ENCODE measurements at places on chromosomes 13 and 19.

- peak; percentile 91 for DNase-seq
Observed at GRCh38 chr19:3670796-3671679, 29.2 kb downstream of the PIP5K1C start.

- DNase-seq = peak; percentile 52
Observed at GRCh38 chr19:48249502-48250014, 6.2 kb downstream of the CARD8 start.

- no peak for DNase-seq
Observed at GRCh38 chr13:42101821-42102585, 53.6 kb downstream of the DGKH start.

- DNase-seq = no peak
Observed at GRCh38 chr19:13906521-13906904, 512 bp downstream of the CC2D1A start.

GRCh38 chr13:67355812-67356476 is 125.8 kb upstream of the PCDH9 start:
- DNase-seq = no peak

DNA sequence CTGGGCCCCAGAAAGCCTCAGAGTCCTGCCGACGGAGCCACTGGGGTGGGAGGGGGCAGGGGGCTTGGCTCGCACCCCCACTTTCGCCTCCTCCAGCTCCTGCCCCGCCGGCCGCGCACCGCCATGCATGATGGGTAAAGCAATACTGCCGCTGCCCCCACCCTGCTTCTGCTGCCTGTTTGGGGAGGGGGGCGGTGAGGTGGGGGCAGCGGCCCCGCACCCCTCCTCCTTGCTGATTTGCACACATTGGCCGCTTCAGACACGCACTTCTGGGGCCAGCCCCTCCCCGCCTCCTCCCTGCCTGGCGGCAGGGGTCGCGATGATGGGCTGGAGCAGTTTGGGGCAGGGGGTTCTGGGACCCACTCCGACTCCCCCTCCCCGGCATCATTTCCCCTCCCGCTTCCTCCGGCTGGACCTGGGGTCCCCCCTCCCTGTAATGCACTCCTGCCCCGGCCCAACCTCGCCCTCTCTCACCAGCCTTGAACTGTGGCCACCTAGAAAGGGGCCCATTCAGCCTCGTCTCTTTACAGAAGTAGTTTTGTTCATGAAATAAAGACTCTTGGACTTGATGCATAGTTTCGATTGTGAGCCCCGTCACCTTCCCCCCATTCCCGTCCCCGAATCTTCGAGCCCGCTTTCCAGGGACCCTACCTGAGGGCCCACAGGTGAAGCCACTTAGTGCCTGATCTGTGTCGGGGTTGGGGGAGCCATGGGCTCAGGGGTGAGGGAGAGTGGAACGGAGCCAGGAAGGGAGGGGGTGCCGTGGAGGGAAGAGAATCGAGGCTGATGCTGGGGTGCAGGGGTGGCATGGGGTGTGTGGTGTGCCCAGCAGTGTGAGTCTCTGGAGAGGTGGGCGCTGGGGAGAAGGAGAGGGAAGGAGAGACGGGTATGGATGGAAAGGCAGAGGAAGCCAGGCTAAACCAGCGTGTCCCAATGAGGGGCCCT is 1.4 kb upstream of the HPN start:
- no peak for DNase-seq

DNA sequence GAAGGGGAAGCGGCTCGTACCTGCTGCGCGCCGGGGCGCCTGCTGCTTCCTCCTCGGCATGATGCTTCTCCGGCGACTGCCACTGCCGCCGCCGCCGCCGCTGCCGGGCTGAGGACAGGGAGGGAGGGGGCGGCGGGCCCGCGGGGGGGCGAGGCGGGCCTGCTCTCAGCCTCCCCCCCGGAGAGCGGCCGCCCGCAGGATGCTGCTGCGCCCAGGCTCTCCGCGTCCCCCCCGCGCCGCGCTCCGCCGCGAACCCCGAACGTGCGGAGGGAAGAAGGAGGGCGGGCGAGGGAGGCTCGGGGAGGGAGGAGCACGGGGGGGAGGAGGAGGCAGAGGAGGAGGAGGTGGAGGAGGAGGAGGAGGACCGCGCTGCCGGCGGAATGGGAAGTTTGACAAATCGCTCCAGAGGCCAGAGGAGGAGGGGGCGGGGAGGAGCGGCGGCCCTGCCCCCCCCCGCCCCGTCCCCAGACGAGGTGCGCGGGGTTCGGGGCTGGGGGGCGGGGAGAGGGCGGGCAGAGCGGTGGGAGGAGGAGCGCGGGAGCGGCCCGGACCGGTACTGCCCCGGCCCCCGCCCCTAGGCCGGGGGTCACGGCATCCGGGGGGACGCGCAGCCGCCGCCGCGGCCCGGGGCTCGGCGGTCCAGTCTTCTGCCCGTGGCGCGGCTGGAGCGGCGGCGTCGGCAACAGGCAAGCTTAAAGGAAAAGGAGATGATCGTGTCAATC is at the start of gene TSHZ3:
TSS of gene TSHZ3 (minus strand) at position 277 of the 722 bp plus-strand sequence. CDS start at position 60, 217 bp downstream.
- DNase-seq = peak; percentile 90

DNA sequence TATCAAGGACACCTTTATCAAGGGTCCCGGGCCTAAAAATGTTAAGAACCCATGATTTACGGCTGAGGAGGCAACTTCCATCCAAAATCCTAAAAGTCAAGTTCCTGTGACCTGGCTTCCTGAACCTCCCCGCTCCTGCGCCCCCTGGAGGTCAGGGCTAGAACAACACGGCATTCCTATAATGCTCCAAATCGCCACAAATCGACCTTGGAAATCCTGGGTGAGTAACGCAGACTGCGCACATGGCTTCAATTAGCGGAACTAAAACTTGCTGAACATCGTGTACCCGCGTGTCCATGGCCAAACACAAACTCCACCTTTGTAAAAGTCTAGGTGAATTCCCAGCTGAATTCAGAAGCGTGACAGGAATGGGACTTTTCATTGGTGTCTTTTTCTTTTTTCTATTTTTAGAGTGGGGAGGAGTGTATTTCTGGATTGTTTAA is 4.3 kb upstream of the C5AR1 start:
- DNase-seq = peak; percentile 53

DNA sequence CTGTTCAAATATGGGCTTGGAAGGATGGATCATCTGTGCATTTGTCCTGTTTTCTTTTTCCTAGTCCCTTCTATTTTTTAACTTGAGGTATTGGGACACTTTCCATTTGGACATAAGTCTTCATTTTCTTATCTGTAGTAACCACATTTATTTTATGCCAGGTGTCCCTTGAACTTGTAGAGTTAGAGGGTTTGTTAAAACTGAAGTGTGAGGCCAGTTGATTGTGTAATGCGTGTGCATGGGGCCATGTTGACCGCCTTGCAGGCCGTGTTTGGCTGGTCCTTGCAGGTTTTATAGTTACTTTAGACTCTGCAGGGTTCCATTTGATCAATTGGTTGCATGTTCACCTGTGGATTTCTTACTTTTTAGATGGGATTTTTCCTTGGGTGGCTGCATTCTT is 21.0 kb downstream of the SAE1 start:
- DNase-seq = no peak

- peak; percentile 75 for DNase-seq
Observed at GRCh38 chr19:18932216-18932841, 8.7 kb downstream of the HOMER3 start.

All from heart left ventricle (tissue), 16 donors.